NCI-H526 (cell line): ENCODE measurements at places on chromosomes 3 and 15.

DNA sequence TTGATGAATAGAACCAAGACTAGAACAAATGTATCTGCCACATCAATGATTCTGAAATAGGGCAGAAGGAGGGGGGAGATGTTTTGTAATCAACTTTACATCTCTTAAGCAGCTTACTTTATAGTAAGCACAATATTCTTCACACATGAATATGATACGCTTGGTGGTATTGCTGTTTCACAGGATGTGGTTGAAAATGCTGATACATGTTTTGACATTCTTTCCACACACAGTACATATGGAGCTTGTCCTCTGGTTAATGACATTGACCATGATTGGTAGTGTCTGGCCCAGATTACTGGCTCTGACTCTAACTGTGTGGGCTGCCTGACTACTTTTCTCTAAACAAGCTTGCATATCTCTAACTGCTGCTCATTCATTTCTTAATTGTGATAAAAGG lies 168.9 kb downstream of the KLHL25 start:
- no peak for DNase-seq

DNA sequence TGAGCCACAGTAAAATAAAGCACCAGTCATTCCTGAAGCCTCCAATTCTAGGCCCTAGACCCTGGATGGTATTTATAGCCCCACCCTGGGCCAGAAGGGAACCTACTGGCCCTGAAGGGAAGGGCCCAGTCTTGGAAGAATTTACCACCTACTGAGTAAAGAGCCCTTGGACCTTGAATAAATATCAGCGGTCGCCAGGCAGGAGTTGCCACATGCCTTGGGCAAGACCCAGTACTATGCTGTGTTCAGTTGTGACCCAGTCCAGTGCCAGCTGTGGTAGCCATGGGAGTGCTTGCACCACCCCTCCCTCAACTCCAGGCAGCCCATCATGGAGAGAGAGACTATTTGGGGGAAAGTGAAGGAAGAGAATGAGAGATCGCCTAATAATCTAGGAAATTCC lies 27.0 kb downstream of the NCBP2 start:
- DNase-seq = no peak

DNA sequence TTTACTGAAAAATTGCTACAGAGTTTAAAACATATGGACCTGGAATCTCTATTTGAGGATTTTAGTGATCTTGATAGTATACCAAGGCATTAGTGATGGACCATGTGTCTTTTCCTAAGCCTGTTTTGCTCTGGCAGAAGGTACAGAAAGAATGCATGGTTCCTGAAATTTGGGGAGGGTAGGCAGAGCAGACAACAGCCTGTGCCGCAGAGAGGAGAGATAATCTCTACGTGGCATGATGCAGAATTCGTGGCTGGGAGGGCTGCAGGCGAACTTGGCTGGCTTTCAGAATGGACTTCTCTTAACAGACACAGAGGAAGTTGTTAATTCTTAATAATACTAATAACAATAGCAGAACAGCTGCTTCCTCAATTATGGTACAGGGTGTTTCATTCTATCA lies 137.5 kb upstream of the FOXB1 start:
- DNase-seq = no peak

- DNase-seq = peak; percentile 62
Observed at GRCh38 chr3:156675830-156676767, 1.7 kb downstream of the TIPARP start.

- DNase-seq = peak; percentile 56
Observed at GRCh38 chr3:185087419-185087818, 65.4 kb downstream of the C3orf70 start.

GRCh38 chr3:129230311-129231019 lies 18.9 kb upstream of the COPG1 start:
- DNase-seq = no peak

GRCh38 chr15:56749982-56750381 lies 16.7 kb upstream of the ZNF280D start:
- DNase-seq = no peak

DNA sequence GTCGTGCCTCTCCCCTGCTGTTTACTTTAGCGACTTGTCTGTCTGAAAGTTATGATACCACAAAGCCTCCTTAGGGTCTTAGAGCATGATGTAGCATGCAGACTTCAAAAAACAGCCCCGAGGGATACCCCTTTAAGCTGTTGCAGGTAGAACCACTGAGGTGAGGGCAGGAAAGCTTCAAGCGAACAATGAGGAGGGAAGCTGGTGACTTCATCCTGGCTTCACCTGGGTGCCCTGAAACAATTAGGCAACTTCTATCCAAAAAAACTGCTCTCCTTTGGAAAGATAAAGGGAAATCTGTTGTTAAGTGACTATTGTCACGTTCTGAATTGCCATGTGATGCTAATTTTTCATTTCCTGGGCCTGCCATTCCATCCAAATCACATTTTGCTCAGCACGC lies 231.6 kb downstream of the SOX2 start:
- no peak for DNase-seq

DNA sequence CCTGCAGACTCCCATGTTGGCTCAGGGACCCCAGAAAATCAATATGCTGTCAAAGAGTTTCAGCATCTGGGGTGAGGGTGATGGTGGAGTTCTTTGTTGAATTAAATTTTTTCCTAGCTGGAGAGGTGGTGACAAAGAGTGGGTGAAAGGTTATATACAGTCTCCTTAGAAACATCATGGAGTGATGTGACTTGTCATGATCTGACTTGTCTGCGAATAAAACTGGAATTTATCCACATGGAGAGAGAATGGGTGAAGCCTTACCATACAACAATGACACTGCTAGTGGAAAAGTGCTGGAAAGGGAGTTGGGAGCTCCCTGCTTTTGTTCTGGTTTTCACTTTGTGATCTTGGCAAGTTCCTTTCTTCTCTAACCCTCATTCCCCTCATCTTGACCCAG lies 75.0 kb downstream of the ARNT2 start:
- DNase-seq = no peak

GRCh38 chr3:29410220-29410619 lies 129.3 kb downstream of the RBMS3 start:
- DNase-seq = peak; percentile 53

GRCh38 chr3:158696618-158697017 lies 24.2 kb upstream of the LXN start:
- no peak for DNase-seq

DNA sequence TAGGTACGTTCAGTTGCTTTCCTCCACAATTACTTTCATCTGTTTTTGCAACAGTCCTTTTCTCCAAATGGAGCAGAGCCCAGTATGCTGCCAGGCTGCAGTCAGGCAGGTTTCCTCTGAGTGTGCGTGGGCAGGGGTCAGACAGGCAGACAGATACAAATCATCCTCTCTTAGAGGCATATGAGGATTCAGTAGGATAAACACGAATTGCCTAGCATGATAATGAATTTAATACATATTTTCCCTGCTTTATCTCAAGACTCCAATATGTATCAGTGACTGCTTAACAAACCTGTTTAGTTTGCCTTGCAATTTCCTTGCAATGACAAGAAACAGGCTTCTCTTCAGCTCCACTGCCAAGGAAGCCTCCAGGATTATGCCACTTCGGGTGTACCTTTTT lies 140.7 kb upstream of the NR2E3 start:
- DNase-seq = no peak

DNA sequence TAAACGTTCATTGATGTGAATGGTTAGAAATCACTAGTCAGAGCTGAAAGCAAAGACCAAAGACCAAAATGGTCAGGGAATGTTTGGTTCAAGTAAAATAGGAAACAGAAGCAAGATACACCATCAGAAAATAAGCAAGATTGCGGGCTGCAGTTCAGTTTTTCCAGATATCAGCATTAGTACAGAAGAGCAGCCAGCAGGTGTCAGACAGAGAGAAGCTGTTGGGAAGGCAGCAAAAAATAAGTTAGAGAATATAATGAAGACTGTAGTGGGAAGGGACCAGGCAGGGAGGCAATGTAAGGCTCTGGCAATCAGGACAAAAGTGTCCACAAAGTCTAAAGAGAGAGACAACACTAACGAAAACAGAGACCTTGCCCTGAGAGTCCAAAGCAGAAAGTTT lies 639.4 kb upstream of the NAALADL2 start:
- DNase-seq = no peak

GRCh38 chr3:179046497-179047353 lies 24.9 kb downstream of the ZMAT3 start:
- no peak for DNase-seq
